ENCODE measurements at places on chromosomes 4 and X.

- DNase-seq = no peak
These were observed 75.6 kb upstream of the DYNLT3 start for GRCh38 chrX:37922928-37923327.

- no peak for DNase-seq
These were observed 32.7 kb downstream of the NFKB1 start for GRCh38 chr4:102533904-102534303.

- no peak for DNase-seq
These were observed 104.7 kb downstream of the MAML3 start for GRCh38 chr4:140049024-140049848.

GRCh38 chrX:70313503-70313902, 23.6 kb downstream of the KIF4A start:
- no peak for DNase-seq

Data from SK-N-MC (cell line).